ENCODE measurements at places on chromosomes 6 and 20.

DNA sequence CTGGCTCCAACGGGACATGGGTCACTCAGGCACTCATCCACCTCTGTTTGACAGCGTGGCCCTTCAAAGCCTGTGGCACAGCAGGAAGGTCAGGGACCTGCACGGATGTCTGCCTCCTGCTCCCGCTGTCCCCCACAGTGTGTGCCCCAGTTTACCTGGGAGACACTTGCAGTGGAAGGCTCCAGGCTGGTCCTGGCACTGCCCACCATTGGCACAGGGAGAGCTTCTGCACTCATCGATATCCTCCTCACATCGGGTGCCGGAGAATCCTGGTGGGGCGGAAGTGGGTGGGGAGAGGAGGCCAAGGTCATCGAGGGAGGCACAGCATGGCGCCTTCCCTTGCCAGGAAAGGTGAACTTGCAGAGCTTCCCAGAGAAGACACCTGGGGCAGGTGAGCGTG, 6.9 kb downstream of the NOTCH4 start:
- no peak for DNase-seq

DNA sequence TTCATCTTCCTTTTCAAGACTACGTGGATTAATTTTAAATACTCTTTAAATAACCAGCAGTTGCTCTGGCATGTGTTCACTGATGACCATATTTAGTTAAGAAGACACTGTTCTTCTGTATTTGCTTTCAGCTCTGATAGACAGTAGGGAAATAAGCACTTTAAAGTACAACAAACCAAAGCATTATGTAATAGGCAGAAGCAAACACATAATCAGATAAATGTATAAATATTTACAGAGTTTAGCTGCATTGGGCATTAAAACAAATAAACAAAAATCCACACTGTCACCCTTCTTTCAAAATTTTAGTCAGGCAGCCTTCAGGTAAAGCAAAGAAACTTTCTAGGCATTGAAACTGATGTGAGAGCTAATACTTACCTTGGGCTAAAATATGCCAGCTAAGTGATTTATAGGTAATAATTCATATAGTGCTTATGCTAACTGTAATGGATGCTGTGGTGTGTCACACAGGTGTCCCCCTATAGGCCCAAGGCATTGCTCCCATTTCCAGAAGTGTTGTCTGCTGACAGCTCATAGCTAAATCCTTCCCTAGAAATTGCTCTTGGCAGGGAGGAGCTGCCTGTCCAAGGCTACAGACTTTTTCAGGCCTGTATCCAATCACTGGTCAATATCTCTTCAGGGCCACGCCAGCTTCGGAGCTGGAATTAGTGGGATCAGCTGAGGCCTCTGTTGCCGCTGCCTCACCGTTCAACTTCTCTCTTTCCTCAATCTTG, 111.5 kb upstream of the CITED2 start:
- no peak for DNase-seq

DNA sequence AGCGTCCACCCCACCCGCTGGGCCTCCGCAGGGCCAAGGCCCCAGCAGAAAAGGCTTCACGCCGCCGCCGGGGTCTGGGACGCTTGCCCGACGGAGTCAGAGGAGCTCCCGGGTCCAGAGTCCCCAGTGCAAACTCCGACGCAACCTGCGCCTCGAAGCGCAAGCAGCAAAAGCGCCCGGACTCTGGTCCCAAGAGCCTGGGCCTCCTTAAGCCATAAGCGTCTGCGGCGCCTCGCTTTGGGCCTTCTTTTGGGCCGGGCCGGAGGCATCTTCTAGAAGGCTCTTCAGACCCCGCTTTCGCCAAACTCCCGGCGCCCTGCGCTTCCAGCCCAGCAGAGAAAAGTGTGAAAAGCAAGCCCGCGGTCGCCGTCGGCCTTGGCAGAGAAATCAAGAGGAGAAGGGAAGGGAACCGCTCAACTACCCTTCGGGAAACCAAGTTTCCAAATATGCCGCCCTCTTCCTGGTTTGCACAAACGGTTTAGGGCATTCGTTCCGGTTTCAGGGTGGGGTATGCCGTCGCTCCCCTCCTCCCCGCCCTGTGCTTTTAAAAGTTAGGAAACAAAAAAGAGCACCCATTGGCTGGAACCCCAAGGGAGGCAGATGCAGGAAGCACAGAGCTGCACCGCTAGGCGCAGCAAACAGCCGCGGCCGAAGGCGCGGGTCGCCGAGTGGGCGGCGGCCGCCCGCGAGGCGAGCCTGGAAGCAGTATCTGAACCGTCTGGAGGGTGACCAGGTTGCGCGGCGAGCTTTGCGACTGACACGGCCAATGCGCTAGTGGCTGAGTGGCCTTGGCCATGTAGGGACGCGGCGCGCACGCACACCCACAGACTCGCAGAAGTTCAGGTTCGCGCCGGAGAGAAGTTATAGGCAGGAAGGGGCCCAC, 1.2 kb downstream of the TBX18 start:
- peak; percentile 97 for DNase-seq

- DNase-seq, result no peak
Measured at GRCh38 chr20:13862245-13862644, 77.4 kb downstream of the NDUFAF5 start.

GRCh38 chr6:111971866-111972532, 81.9 kb upstream of the CCN6 start:
- DNase-seq, result no peak

- peak; percentile 40 for DNase-seq
Measured at GRCh38 chr6:50128420-50129005, 78.8 kb upstream of the DEFB112 start.

- peak; percentile 61 for DNase-seq
Measured at GRCh38 chr6:2718334-2719092, 32.2 kb downstream of the MYLK4 start.

- no peak for DNase-seq
Measured at GRCh38 chr6:37463110-37463509, 30.1 kb downstream of the CMTR1 start.

DNA sequence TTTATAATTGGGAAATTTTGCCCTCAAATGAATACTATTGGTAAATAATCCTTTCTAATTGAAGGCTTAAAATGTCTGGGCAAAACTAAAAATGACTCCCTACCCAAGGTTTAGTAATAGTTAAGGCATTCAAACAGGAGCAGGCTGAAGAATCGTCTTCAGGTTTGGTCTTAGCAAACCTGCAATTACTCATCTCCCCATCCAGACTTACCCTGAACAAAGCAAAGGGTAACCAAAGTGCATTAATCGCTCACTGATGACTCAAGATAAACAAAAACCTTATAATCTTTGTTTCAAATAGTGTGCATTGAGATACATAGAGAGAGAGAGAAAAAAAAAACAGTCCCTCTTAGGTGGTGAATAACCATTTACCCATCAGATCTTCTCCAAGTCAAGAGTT, 225.5 kb downstream of the BMP2 start:
- peak; percentile 2 for DNase-seq

DNA sequence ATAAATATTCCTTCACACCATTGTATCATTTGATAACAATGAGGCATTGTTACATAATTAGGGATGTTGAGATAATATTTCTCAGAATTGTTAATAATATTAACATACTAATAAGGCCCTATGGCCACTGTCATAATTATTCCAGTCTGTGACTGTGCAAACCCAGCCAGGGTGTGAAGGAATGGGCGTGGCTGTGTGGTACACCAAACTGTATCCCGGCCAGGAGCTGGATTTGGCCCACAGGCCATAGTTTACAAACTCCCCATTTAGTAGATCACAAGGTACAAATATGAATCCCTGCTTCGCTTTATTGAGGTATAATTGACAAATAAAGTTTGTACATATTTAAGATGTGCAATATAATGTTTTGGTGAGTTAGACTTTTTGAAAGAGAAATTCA, 894.7 kb downstream of the C6orf118 start:
- no peak for DNase-seq

GRCh38 chr6:128000363-128000762, 99.5 kb upstream of the THEMIS start:
- DNase-seq, result peak; percentile 10

DNA sequence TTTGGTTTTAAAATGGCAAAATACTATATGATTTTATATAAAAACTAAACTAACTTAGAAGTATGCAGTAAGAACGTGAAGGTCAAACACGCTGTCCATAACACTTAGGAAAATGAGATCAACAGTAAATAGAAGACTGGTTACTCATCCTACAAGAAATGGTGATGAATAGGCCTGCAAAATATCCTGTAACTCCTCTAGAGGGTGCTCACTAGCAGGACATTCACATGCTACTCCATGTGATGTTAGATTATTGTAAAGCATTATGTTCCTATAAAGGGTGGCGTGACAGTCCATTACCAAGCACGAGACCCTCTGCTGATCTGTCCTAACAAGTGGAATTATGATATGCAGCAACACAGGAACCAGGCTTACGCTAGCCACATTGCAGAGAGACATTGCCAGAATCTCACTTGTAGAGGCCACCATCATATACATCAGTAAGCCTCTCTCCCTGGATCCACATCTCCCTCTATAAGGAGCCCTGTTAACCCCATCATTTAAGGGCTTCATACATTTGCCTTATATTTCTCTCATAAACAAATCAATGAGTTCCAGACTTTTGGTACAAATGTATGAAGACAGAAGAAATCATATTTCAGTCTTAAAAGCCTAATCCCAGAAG, 18.0 kb upstream of the DEFB129 start:
- peak; percentile 83 for DNase-seq

DNA sequence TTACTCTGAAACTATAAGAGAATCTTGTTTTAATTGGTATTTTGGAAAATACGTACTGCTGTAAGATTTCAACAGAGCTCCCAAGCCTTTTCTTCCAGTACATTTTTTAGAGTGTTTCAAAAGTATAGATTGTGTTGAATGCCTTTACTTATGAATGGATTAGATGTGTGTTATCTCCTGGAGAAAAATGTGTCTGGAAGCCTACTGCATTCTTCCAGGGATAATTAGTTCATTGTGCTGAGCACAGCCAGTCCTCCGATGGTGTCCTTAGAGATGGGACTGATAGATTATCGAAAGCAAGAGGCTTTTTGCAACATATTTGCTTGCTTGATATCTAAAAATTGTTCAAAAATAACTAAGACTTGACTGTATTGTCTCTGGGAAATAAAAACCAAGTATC, 114.2 kb downstream of the PLEKHG1 start:
- no peak for DNase-seq

DNA sequence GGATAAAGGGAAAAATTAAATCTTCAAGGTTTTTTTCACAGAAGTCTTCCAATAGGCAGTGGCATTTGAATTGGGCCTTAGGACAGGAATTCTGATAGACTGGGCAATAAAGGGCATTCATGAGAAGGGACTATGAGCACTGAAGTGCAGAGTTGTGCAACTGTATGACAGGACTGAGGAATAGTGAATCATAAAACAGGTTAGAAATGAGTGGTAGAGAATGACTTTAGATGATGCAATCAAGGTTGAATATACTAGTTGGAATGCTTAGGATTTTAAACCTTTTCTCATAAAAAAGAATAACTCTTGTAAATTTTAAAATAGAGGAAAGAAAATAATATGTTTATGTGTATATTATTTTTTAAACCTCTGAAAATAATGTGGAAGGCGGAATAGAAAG, 944.7 kb downstream of the PHF3 start:
- peak; percentile 69 for DNase-seq

DNA sequence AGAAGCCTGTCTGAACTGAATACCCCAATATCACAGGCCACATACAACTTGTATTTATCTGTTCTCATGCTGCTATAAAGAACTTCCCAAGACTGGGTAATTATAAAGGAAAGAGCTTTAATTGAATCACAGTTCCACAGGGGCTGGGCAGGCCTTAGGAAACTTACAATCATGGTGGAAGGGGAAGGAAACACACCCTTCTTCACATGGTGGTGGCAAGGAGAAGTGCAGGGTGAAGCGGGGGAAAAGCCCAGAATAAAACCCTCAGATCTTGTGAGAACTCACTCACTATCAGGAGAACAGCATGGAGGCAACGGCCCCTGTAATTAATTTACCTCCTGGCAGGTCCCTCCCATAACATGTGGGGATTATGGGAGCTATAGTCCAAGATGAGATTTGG, 50.3 kb upstream of the FNDC1 start:
- DNase-seq, result no peak

DNA sequence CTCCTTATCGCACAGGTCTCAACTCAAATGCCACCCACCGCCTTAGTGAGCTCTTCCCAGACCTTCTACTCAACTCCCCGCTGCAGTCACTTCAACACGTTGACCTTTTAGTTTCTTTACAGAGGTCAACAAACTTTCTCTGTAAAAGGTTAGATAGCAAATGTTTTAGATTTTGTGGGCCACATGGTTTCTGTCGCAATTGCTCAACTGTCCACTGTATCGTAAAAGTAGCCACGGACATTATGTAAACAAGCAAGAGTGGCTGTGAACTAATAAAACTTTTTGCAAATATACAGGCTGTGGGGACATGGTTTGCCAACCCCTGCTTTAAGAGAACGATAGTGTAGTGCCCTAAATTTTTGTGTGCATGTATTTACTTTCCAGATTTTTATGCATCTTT, 247.6 kb upstream of the TSHZ2 start:
- no peak for DNase-seq

DNA sequence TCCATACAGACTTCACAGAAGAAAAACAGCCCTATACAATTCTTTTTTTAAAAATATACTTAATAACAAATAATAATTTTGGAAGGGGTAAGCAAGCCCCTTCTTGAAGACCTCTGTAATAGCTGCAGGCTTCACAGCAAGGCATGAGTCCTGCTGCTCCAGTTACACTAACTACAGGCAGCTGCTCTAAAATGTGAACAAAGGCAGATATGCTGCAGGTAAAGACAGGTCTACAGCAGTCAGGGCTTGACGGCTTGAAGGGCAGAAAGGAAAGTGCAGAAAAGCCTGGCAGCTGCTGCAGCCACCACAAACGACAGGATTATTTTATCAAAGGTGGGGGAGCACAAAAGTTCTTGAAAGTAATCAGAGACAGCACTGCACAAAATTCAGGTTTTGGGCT, 11.3 kb downstream of the FAXC start:
- DNase-seq, result no peak

DNA sequence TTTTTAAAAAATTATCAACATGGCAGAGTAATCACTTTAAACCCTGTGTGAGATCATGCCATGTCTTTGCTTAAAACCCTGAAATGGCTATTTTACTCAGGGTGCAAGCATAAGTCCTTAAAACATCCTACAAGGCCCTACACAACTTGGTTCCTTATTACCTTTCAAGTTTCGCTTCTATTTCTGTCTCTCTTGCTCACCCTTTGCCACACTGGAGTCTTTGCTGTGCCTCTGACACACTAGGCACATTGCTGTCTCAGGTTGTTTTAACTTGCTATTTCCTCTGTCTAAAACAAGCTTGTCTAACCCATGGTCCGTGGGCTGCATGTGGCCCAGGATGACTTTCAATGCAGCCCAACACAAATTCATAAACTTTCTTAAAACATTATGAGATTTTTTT, 55.6 kb downstream of the KIAA0408 start:
- no peak for DNase-seq

DNA sequence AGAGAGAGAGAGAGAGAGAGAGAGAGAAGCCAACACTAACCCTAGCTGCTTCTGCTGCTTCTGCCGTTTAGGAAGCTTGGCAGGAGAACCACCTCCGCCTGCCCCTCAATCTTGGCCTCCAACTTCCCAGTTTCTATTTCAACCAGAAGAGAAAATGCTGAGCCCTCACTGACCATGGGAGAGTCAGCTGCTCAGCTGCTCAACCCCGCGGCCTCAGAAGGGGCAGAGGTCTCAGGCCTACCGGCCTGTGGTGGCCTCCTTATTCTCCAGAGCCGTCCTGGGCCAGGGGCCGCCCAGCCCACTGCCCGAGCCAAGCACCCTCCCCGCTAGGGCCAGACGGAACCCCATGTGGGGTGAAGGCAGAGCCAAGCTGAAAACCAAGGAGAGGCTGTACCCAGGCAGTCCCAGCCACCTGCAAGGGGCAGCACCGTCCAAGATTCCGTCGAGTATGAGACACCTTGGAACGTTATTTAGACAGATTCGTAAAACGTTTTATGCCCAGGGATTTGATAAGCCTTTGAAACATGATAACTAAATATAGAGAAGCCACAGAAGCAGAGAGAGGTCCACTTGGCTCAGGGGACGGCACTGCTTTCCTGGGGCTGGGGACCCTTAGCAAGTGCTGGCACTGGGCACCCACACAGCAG, 116.6 kb downstream of the DLL1 start:
- DNase-seq, result no peak

All from fibroblast of pulmonary artery (primary cell).